Gastrocnemius medialis (tissue), 4 donors: ENCODE measurements at places on chromosomes 11 and 22. TPM values are rescaled to one million over a fixed set of nuclear protein-coding genes. Genes with fewer than 3 reads are reported as not detected.

Gene KRTAP5-1
- total RNA-seq = not detected

Gene INSC
- total RNA-seq = not detected

Gene ACP2
- 36.2 TPM for total RNA-seq

Gene OVOL1
- not detected for total RNA-seq

Gene OR51I1
- not detected for total RNA-seq

Gene IFITM10
- total RNA-seq = 7.2 TPM

Gene FXYD6
- 4.4 TPM for total RNA-seq

Gene ARHGAP42
- 13.8 TPM for total RNA-seq

DNA sequence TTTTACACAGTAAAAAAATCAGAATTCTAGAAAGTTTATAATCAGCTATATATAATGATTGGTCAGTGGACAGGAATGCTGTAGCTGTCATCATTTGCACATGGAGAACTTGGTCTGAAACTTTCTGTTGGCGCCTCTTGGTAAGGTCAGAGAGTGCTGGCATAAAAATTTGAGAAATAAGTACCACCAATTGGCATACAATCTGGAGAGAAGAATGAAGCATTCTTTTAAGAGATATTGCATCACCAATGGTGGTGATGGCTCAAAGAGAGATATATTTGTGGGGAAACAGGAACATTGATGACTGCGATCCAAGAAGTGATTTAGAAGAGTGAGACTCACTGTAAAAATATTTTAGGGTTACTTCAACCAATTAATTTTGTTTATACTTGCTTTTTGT lies 19.8 kb upstream of the OOSP1 start:
- no peaks in the 10 kb centered on the region for H3K27me3 ChIP-seq
- H3K4me1 ChIP-seq = no peaks in the 10 kb centered on the region
- DNase-seq = no peak

- peaks cover 37% of the 10 kb centered on the region for H3K27me3 ChIP-seq
- H3K27ac ChIP-seq = no peak overlapping the region
- DNase-seq = no peak
These were observed 689 bp downstream of the VSIG2 start for GRCh38 chr11:124751391-124751740.

DNA sequence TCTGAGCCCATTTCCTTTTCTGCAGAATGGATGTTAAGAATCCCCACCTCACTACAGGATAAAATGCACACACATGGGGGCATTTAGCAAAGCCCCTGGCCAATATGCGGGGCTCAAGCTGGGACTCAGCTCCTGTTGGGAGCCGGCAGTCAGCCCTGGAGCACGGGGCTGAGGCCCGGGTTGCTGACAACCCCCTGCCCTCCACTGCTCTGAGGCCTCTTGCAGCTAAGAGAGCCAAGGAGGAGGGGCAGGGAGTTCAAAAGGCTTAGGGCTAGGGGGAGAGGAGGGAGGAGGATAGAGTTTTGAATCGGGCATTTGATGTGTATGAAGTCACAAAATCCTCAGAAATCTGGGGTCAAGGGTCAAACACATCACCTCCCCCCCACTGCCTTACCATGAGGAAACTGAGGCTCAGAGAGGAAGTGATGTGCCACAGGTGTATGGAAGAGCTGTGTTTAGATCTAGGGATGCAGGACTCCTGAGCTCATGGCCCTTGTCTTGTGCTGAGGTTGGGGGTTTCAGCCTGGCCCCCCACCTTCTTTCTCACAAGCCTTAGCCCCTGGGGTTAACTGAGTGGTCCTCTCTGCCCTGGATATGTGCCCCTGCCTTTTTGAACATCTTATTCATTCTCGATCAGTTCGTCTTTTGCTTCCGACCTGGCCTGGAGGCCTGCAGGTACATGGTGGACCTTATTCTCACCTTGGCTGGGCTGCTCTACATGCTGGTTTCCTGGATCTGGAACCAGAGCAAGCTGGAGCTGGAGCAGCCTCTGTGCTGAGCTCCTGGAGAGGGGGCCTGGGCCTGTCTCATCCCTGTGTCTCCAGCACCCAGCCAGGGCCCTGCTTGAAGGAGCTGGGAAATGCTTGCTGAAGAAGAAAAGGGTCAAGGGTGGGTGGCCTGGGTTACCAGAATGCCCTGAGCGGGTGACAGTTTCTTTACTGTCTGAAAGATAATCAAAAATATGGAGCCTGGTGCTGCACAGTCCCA lies 80.3 kb downstream of the LRRC32 start:
- no peaks in the 10 kb centered on the region for H3K36me3 ChIP-seq
- H3K4me3 ChIP-seq = no peak overlapping the region
- H3K4me1 ChIP-seq = peaks cover 8% of the 10 kb centered on the region
- H3K27me3 ChIP-seq = no peaks in the 10 kb centered on the region

DNA sequence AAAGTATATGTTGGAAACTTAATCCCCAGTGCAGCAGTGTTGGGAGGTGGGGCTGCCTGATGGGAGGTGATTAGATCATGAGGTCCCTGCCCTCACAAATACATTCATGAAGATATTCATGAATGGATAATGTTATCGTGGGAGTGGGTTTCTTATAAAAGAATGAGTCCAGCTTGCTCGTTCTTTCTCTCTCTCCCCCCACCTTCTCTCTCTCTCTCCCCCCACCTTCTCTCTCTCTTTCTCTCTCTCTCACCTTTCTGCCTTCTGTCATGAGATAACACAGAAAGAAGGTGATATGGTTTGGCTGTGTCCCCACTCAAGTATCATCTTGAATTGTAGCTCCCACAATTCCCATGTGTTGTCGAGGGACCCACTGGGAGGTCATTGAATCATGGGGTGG lies 66.7 kb upstream of the NUP50 start:
- no peaks in the 10 kb centered on the region for H3K4me1 ChIP-seq
- DNase-seq = no peak
- H3K27ac ChIP-seq = no peak overlapping the region
- H3K36me3 ChIP-seq = no peaks in the 10 kb centered on the region

DNA sequence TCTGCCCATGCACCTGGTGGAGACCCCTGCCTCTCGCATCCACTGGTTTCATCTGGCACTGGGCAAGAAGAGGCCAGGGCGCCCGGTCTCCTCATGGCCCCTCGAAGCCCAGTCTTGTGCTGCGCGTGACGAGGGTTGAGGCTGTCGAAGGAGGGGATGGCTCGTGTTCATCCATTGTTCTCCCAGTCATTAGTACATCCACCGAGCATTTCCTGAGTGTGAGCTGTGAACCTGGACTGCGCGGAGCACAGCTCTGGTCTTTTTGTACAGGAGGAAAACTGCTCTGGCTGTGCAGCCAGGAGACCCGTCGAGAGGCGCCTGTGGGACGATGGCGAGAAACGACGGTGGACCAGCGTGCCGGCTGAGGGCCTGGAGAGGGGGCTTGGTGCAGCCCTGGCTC lies 6.8 kb downstream of the CACNA1I start:
- no peaks in the 10 kb centered on the region for H3K36me3 ChIP-seq
- DNase-seq = no peak
- peaks cover 5% of the 10 kb centered on the region for H3K27me3 ChIP-seq
- H3K27ac ChIP-seq = no peak overlapping the region
- no peak overlapping the region for H3K4me3 ChIP-seq

DNA sequence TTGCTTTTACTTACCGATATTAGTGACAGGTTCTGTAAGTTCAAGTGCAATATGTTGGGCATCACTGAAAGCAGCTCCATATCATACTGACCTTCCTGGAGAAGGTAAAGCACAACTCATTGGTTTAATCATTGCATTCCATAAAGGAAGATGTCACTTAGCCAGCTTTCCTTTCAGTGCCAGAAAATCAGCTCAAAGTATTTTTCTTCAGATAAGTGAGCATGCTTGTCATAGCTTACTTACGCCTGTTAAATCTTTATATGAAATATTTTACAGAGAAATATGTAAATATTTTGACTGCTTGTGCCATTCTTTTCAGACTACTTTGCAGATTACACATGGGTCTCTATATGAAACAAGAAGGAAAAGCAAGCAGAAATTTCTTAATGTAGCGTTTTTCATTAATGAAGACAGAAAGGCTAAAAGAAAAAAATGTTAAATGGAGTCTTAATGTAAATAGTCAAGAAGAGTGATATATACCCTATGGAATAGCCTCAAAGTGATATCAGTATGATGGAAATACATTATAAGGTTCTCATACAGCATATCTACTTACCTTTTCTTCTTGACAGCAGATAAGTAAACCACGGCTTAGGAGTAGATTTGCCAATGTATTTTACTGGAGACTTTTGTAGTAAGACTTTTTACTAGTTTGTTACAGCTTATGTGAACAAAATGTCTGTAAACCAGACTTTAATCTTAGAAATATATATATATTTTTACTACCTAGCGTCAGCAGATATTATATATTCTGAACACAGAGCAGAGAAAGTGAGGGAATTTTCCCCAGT lies 649.7 kb downstream of the METTL15 start:
- no peak for DNase-seq
- H3K4me3 ChIP-seq = no peak overlapping the region
- no peak overlapping the region for H3K27ac ChIP-seq

- no peak for DNase-seq
- H3K4me3 ChIP-seq = no peak overlapping the region
- H3K36me3 ChIP-seq = no peaks in the 10 kb centered on the region
- H3K27ac ChIP-seq = no peak overlapping the region
- H3K4me1 ChIP-seq = no peaks in the 10 kb centered on the region
These were observed 24.4 kb upstream of the PHF21B start for GRCh38 chr22:45034156-45034555.

DNA sequence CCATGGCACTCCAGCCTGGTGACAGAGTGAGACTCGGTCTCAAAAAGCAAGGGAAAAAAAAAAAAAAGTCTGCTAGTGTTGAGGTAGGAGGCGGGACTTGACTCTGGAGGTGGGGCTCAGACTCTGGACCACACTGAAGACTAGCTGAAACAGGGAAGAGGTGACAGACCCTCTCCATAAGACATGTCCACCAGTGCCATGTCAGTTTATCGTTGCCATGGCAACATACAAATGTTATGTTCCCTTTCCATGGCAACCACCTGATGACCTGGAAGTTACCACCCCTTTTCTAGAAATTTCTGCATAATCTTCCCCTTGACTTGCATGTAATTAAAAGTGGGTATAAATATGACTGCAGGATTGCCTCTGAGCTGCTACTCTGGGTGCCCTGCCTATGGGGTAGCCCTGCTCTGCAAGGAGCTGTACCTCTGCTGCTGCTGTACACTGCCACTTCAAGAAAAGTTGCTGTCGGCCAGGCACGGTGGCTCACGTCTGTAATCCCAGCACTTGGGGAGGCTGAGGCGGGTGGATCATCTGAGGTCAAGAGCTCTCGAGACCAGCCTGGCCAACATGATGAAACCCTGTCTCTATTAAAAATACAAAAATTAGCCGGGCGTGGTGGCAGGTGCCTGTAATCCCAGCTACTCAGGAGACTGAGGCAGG lies 55.1 kb downstream of the KIAA1671 start:
- H3K36me3 ChIP-seq = no peaks in the 10 kb centered on the region
- H3K4me3 ChIP-seq = no peak overlapping the region

DNA sequence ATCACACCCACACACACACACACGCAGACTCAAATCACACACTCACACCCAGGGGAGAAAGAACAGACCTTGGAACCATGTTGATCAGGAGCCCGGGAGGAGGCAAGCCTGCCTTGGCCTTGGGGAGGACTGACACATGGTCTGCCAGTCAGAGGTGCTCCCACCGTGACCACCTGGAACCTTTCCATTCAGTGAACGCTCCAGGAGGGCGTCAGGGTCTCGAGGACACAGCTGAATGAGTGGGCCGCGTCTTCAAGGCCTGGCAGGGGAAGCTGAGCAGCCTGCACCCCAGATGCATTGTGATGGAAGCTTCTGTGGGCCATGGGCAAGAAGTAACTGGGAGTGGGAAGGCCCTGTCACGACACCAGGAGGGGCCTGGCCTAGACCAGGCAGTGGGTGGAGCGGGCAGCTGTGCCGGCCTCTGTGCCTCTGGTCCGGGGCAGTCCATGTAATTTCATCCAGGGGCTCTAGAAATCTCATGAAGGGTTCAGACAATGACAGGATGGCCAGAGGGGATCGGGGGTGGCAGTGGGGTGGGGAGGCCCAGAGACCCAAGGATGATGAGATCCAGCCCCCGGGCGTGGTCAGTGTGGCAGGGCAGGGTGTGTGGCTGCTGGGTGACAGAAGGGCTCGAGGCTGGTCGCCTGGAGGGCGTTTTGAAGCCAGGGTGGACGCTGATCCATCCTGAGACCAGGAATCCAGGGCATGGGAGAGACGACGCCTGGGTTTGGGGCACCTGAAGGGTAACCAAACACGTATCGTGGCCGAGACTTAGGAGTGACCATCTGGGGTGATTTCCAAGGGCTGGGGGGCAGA lies 53.7 kb downstream of the IGF2 start:
- H3K36me3 ChIP-seq = no peaks in the 10 kb centered on the region
- H3K27ac ChIP-seq = no peak overlapping the region
- H3K4me3 ChIP-seq = no peak overlapping the region
- DNase-seq = no peak

- H3K27ac ChIP-seq = no peak overlapping the region
- H3K4me1 ChIP-seq = peaks cover 8% of the 10 kb centered on the region
- H3K27me3 ChIP-seq = peaks cover 65% of the 10 kb centered on the region
These were observed 1.4 kb upstream of the SHANK2 start for GRCh38 chr11:71253794-71254193.

DNA sequence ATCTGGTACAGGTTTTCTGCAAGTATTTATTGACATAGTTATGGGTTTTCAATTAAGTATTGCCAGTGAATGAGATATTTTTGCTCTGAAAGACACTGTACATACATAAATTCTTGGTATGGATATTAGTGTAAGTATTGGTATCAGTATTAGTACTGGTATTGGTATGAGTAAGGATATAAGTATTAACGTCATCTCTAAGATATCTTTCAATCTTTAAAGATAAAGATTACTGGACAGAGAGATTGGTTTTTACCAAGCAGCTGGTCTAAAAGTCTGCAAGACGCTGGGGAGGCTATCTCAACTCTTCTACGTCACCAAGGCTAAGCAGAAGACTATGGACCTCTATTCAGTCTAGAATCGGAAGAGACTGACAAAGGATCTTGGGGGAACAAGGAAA lies 234.5 kb downstream of the NXPE2 start:
- no peaks in the 10 kb centered on the region for H3K36me3 ChIP-seq
- DNase-seq = no peak
- no peaks in the 10 kb centered on the region for H3K27me3 ChIP-seq
- H3K4me3 ChIP-seq = no peak overlapping the region

DNA sequence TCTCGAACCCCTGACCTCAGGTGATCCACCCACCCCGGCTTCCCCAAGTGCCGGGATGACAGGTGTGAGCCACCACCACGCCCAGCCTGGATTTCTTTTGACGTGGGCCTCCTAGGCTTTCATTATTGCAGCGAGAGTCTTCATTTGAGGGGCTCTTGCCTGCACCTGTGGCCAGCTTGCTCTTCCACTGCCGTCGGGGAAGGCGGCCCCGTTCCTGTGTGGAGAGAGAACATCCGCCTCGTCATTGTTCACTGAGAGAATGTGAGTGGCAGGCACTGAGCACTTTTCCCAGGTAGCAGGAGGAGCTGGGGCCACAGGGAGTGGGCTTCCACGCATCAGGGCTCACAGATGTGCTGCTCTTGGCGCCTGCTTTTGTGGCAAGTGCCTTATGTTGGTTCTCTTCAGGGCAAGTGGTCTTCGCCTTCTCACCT lies 365.0 kb downstream of the TBC1D22A start:
- H3K27ac ChIP-seq = no peak overlapping the region
- H3K4me3 ChIP-seq = no peak overlapping the region
- H3K4me1 ChIP-seq = no peaks in the 10 kb centered on the region
